ENCODE measurements at places on chromosomes 2 and 18. TPM values are rescaled to one million over a fixed set of nuclear protein-coding genes. Genes with fewer than 3 reads are reported as not detected.

GRCh38 chr2:195672674-195673073, 15.6 kb downstream of the SLC39A10 start:
- DNase-seq: no peak

DNA sequence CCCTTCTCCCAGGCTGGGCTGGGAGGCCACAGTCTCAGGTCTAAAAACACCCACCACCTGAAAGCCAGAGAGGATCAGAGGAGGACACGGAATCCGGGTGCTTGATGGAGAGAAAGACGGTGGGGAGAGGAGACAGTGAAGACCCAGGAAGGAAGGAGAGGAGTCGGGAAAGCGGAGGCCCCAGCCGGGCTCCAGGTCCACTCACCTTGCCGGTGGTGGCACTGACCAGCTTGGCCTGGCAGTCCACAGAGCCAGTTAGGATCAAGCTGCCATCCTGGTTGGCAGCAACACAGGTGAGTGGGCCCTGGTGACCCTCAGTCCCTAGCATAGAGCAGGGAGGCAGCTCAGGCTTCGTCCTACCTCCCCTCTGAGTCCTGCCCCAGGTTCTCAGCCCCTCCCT, 4.3 kb downstream of the AAMP start:
- DNase-seq: no peak

DNA sequence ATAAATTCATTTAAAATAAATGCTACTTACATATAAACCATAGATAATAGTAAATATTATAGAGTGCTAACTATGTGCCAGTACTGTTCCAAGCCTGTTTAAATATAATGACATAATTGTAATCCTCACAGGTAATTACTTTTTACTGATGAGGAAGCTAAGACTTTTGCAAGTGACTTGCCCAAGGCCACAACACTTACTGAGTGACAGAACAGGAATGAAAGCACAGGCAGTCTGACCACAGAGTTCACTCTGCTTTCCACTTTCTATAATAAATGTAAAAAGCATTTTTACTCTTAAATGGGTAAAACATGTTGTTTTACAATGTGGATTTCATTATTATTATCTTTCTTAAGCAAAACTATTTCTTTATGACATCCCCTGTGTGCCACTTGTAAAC, 537.8 kb upstream of the SLC39A10 start:
- DNase-seq: no peak

GRCh38 chr2:55734726-55735125, 41.1 kb upstream of the PNPT1 start:
- DNase-seq: no peak

- DNase-seq: no peak
Measured at GRCh38 chr18:21896732-21897336, 156.2 kb downstream of the MIB1 start.

DNA sequence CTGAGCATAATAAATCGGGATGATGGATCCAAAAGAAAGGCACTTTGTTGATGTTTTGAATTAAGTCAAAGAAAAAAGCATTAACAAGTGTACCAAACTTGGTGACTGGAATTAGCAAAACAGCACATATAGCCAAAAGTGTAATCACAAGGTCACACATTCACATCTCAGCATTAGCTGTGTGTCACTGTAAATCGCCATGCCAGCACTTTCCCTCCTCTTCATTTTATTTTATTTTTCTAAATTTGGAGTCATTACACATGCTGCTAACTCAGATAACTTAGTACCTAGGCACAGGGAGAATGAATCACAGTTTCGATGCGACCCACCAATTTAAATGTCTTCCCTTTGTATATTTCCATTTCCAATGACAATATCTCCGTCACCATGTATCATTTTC, 111.4 kb downstream of the CACNB4 start:
- no peak for DNase-seq

DNA sequence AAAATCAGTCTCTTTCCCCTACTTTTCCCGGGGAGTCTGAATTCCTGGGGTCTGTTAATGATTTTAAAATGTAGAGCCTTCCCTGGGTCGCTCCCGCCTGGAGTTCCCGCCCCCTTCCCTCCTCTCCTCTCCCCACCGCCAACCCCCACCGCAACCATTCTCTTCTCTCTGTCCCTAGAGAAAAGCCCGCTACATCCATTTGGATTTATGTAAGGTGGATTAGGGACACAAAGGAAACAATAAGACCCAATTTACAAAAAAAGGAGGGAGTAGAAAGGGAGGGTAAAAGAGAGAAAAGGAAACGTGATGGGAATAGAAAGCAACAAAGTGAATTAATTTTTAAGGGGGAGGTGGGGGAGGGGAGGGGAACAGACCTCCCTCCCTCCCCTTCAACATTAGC, 2.2 kb downstream of the EPHA4 start:
- DNase-seq: no peak

DNA sequence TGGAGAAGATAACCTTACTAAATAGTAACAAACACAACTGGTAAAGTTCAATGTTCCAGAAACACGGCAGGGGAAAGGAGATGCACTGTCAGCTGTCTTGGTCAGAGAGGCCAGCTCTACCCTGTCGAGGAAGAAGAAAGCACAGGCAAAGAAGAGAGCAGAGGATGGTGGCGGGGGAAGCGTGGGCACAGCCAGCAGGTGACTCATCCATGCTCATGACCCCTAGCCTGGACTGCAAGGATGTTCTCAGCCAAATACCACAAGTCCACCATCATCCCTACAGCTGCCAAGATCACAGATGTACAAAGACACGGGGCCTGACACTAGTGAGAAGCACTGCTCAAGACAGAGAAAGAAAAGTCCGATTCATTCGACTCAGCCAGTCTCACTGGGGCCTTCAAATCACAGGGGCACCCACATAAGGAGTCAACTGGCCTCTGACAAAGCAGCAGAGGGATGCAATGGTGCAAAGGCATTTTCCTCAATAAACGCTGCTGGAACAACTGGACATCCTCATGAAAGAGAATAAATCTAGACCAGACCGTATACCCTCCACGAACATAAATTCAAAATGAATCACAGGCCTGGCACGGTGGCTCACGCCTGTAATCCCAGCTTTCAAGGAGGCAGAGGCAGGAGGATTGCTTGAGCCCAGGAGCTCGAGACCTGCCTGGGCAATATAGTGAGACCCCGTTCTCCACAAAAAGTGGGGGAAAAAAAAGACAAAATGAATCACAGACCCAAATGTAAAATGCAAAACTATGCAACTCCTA, 5.6 kb downstream of the DTYMK start:
- no peak for DNase-seq

DNA sequence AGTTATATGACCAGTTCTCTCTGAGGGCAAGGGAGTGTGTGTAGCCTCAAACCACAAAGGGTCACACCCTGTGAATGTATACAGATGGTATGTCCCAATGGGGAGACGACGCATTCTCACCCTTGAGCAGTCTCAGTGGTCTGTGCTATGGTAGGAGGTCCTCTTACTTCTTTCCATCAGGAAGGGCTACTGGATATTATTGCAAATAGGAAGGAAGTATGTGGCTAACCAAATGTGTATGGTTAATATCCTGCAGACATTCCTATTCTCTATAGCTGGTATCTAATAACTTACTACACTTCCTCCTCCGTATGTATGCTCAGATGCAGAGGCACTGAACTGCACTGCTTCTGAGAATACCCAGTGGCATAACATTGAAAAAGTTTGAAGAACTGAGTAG, 306.7 kb upstream of the CCDC68 start:
- DNase-seq: no peak

- DNase-seq: no peak
Measured at GRCh38 chr2:206084439-206084869, 1.5 kb downstream of the INO80D start.

DNA sequence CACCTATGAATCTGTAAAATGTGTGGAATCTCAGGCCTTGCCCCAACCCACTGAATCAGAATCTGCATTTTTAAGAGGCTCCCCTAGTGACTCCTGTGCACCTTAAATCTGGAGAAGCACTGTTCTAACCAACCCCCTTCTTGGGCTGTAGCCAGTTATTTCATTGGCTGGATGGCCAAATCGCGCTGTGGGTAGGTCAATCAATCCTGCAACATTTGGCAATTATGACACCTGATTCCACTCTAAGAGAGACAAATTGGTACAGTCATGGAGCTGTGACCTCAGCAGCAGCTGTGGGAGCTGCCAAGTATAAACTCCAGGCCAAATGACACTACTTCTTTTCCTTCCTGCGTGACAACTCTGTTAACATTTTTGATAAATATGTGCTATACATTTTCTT, 208.7 kb downstream of the CLIP4 start:
- no peak for DNase-seq

DNA sequence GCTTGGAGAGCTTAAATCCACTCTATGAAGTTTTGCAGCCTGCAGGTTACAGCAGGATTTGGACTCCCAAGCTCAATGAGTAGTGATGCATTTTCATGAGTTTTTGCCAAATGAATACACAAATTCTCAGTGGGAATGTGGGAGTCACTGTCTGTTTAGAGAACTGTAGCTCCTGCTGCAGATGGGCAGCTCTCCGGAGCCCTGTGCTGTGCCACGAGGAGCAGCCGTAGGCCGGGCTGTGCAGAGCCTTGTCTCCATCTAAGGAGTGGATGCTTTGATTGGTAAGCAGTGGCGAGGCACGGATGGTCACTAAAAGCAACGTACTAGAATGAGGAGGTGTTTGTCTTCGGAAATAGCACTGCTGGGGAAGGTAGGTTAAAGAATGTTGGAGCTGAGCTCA, 96.0 kb upstream of the NFATC1 start:
- DNase-seq: no peak

GRCh38 chr2:51722311-51722710, 690.4 kb upstream of the NRXN1 start:
- no peak for DNase-seq

DNA sequence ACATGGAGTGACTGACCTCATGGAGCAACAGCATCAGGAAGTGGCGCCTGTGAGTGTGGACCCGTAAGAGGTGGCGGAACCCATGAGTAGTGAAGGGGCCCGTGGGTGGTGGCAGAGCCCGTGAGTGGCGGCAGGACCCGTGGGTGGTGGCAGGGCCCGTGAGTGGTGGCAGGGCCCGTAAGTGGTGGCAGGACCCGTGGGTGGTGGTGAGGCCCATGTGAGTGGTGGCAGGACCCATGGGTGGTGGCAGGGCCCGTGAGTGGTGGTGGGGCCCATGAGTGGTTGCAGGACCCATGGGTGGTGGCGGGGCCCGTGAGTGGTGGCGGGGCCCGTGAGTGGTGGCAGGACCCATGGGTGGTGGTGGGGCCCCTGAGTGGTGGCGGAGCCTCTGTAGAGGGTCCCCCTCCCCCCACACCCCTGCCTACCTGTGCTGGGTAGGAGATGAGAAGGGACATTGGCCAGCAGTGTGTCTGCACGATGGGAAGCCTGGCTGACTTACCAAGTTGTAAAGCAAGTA, 407.7 kb upstream of the SALL3 start:
- DNase-seq: no peak

DNA sequence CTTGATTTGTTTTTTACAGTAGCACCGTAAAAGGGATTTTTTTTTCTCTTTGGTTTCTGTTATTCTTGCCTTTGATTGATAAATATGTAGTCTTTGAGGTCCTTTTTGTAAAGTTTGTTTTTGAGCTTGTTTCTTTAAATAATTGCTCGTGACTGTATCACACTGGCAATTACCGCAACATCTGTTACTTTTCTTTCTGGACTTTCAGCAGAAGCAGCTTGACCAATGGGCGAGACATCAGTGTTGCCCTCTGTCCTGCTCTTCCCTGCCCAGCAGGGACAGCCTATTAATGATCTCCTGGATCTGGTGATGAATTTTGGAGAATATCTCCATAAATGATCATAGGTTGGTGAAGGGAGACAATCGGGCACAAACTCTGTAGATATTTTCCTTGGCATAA, 74.9 kb downstream of the TDRD15 start:
- no peak for DNase-seq

DNA sequence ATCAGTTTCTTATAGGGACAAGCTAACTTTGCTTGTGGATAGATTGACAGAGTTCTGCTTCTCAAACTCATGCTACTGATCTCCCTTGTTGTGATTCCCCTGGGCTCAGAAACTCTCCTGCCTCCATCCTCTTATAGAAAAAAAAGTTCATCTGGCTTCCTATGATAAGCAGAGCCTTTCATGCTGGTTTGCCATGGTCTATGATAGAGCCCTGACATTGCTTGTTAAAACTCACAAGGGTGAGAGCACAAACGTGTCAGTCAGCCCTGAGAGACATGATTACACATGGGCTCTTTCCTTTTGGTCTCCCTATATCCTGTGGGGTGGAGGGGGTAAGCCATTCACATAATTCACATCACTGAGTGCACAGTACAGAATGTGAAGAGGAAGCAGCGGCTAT, 121.8 kb downstream of the TDRD15 start:
- DNase-seq: no peak

DNA sequence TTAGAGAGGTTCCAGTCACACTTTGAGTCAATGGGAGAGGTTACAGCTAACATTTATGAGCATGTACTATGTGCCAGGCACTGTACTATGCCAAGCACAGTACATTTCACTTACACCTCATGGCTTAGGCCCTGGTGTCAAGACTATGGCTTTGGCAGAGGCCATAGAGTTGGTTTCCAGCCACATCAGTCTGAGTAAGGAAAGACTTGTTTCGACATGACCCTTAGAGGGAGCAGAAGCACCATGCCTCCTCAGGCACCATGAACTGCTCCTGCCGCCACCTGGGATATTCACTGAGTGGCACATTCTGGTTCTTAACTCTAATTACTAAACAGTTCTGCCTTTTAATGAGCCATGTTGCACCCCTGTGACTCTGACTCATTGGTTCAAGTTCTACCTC, 12.7 kb downstream of the DGUOK start:
- peak; percentile 30 for DNase-seq

DNA sequence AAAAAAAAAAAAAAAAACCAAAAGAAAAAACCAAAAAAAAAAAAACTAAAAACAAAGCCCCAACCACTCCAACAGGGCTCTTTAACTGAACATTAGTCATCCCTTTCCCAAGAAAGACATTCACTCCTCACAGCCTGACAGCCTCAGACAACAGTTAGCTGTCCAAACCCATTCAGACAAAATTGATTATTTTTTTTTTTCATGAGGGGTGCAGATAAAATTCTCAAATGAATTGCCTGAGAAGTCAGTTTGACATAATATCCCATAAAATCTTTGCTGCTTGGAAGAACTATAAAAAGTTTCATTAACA, 206.1 kb upstream of the REV1 start:
- DNase-seq: no peak

DNA sequence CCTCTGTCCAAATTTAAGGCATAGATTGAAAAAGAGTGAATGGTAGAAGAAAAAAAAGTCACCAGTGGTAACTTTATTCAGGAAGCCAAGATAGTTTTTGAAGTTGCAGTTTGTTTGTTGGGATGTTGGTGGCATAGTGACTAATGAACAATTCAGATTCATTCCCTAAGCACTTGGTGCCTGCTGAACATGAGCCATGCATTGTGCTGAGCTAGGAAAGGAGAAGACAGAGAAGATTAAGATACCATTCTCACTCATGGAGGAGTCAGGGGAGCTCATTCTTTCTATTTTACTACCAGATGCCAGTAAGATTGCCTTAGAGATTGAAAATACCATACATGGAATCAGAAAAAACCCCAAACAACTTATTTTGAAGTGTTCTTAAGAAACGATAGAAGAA, 25.1 kb downstream of the MEIS1 start:
- no peak for DNase-seq

GCKR gene
- total RNA-seq: not detected

CD8A gene
- 78.6 TPM for total RNA-seq

ITGA4 gene
- 33.6 TPM for total RNA-seq

NT5DC4 gene
- not detected for total RNA-seq

FSIP2 gene
- total RNA-seq: not detected

FOXD4L1 gene
- 0.11 TPM for total RNA-seq

Measured in activated T-cell treated with anti-CD3 and anti-CD28 coated beads, Interleukin-2, amount 50 U/mL, for 4 hours (primary cell).